Midbrain (tissue), 1 donor: ENCODE measurements at places on chromosomes 2 and 18.

DNA sequence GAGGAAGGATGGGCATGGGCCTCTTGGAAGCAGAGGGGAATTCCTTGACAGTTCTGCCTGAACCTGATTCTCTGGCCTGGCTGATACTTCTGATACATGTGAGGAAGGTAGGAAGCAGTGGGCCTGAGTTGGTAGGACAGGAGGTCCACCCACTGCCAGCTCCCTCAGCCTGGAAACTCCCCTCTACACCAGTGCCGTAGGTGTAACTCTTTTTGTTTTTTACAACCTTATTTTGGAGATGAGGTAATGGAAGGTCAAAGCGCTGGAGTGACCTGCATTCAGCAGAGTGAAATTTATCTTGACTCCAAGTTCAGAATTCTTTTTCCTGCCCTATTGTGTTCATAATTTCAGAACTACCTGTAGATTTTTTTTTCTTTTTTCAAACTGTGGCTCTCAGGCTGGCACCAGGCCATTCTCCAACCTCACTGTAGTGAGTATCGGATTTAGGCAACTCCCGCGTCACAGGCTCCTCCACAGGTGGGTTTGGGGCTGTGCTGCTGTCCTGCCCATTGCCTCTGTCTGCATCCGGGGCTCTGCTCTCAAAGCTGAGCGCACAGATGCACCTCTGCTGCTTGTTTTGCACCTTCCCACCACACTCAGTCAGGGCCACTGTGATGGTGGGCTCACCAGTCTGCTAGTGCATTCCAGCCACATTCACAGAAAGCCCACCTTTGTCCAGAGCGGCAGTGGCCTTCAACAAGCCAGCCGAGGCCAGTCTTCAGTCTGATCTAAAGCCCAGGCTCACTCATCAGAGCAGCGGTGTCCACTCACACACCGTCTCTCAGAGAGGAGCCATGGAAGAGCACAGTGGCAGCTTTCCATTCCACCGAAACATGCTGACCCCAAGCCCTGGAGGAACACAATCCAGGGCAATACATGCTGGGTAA, 87.2 kb downstream of the UXS1 start:
- no peak for DNase-seq

DNA sequence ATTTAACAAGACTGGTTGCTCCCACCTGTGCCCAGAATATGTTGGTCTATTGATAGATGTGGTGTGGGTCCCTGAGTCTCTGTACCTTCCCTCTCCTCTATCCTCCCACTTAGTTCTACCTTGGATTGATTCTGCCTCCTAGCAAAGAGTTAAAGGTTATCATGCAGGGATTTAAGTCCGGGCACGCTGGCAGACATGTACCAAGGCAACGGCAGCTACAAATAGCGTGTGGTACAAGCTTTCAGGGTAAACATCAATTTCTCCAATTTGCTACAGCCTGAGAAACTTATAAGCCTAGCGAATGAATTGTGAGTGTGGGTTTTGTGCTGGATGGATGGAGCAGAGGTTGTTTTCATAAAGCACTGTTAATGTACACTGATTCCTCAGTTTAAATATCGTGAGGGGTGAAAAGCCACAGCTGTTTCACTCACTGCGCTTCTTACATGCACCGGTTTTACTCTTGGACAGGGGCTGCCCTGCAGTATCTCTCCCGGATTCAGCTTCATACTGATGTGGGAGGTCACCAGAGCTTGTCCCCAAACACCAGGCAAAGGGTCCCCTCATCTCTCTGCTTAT, 289.8 kb downstream of the ICOS start:
- DNase-seq: no peak

- DNase-seq: no peak
These were observed 222.8 kb downstream of the SOX11 start for GRCh38 chr2:5914811-5915611.

GRCh38 chr2:149000158-149000938, 38.2 kb upstream of the LYPD6B start:
- DNase-seq: no peak

DNA sequence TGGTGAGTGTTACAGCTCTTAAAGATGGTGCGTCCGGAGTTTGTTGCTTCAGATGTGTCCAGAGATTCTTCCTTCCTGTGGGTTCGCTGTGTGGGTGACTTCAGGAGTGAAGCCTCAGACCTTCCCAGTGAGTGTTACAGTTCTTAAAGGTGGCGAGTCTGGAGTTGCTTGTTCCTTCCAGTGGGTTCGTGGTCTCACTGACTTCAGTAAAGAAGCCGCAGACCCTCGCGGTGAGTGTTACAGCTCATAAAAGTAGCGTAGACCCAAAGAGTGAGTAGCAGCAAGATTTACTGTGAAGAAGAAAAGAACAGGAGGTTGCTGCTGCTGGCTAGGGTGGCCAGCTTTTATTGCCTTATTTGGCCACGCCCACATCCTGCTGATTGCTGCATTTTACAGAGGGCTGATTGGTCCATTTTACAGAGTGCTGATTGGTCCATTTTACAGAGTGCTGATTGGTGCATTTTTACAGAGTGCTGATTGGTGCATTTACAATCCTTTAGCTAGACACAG, 34.0 kb upstream of the SPTBN1 start:
- DNase-seq: no peak

GRCh38 chr2:240589850-240590525, 3.5 kb downstream of the CAPN10 start:
- DNase-seq: peak; percentile 18

- no peak for DNase-seq
These were observed 35.0 kb upstream of the IL1R2 start for GRCh38 chr2:101956465-101957438.

DNA sequence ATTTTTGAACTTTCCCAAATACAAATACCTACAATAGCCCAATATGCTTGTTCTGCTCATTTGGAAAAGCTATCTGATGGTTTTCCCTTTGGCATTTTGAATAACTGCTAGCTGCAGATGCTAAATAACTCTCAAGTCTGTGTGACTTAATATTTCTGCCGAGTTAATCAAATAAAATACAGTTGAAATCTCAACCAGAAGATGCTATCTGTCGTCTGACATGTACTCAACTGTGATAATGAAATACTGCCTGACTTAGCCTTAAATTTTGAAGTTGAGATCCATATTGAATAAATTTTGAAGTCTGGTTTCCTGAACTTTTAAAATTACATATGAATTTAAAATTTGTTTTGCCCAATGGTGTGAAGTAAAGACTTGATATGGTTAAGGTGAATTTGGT, 204.4 kb upstream of the MEX3C start:
- DNase-seq: no peak

DNA sequence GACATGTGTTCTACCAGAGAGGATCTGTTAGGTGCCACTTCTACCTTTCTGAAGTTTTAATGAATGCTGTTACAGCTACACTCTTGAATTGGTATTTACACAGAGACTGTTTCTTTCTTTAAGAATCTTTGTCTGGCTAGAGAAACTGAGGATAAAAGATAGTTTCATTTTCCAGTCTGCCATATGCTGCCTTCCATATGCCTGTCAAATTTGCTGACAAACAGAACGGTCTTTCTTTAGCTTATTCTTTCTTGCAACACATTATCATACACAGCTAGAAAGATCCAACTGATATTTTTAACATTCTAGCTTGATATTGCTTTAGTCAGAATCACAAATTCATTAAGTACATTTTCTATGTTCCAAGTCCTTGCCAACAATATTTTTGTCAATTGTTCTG, 409.8 kb upstream of the CELF4 start:
- no peak for DNase-seq

DNA sequence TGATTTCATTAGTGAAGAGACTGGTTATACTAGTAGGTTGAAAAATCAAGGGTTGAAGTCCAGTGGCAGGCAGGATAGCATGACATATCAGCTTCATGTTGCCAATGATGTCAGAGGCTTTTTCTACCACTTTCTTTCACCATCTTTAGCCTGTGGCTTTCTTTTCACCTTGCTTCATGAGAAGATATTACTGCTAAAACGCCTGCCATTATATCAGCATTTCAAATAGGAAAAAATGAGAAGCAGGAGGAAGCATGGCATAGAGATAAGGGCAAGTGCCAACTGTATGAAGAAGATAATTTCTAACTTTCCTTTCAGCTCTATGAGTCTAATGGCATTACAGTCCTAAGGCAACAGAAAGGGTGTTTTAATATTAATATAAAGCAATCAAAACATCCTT, 270.2 kb upstream of the SYT4 start:
- no peak for DNase-seq

- DNase-seq: no peak
These were observed 13.0 kb upstream of the ZCCHC2 start for GRCh38 chr18:62509779-62510178.
